ENCODE measurements at places on chromosomes 16 and 17. TPM values are rescaled to one million over a fixed set of nuclear protein-coding genes. Genes with fewer than 3 reads are reported as not detected.

The FAM171A2 gene
- total RNA-seq: 0.64 TPM

The ZACN gene
- total RNA-seq: not detected

The PLLP gene
- total RNA-seq: 16.7 TPM

The UBE2Z gene
- 68.8 TPM for total RNA-seq

- no peaks in the 10 kb centered on the region for H3K36me3 ChIP-seq
- H3K27ac ChIP-seq: no peak overlapping the region
- no peaks in the 10 kb centered on the region for H3K27me3 ChIP-seq
- no peak for DNase-seq
- H3K4me3 ChIP-seq: no peak overlapping the region
Measured at GRCh38 chr16:87074641-87075318, 242.4 kb downstream of the C16orf95 start.

- H3K4me1 ChIP-seq: peaks cover 3% of the 10 kb centered on the region
- H3K27me3 ChIP-seq: no peaks in the 10 kb centered on the region
- DNase-seq: no peak
- H3K27ac ChIP-seq: peak overlapping the region; percentile 13
- H3K36me3 ChIP-seq: no peaks in the 10 kb centered on the region
- H3K4me3 ChIP-seq: no peak overlapping the region
Measured at GRCh38 chr16:53061256-53061655, 6.5 kb downstream of the CHD9 start.

DNA sequence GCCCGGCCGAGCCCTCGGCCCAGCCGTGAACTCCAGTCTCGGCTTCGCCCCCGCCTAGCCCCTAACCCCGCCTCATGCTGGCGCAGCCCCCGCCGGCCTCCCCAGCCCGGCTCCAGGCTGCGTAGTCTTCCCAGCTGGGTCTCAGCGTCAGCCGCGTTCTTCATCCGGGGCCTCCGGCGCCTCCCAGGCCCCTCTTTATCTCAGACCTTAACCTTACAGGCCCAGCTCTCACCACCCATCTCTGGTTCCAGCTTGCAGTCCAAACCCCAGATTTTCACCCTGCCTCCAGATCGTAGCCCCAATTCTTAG is at the start of gene PROCA1:
PROCA1 (minus strand) TSS at position 166 of the 309 bp plus-strand sequence. CDS start 228 bp downstream, outside the sequence.
- H3K27ac ChIP-seq: peak within 1 kb of the TSS; percentile 94
- H3K36me3 ChIP-seq: no peaks in the 10 kb centered on the region
- peak within 1 kb of the TSS; percentile 56 for H3K4me3 ChIP-seq
- no peak for DNase-seq
- H3K4me1 ChIP-seq: no peaks in the 10 kb centered on the region
- H3K27me3 ChIP-seq: no peaks in the 10 kb centered on the region

DNA sequence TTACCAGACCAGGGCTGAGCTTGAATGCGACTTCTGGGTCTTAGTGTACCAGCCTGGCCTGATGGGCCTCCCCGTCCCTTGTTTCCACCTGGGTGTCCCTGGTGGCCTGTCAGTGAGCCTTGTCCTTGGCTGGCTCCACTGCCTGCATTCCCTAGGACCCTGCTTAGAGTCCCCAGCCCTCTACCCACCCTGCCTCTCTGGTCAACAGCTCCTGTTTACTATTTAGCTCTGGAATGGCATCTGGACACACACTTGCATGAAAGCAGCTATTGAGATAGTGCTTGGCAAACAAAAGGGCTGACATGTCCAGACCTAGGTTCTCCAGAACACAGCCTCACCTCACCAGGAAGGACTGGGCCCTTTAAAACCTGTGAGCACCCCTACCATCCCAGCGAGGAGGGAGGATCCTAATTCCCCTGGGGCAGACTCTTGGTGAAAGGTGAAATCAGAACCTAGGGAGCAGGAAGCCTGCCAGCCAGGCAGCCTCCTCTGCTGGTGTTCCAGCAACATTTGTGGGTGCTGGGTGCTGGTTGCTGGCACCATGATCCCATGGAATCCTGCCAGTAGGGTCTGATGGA is 38.8 kb downstream of the RAI1 start:
- no peak overlapping the region for H3K27ac ChIP-seq
- H3K4me1 ChIP-seq: no peaks in the 10 kb centered on the region
- no peak for DNase-seq
- H3K4me3 ChIP-seq: no peak overlapping the region
- no peaks in the 10 kb centered on the region for H3K27me3 ChIP-seq

DNA sequence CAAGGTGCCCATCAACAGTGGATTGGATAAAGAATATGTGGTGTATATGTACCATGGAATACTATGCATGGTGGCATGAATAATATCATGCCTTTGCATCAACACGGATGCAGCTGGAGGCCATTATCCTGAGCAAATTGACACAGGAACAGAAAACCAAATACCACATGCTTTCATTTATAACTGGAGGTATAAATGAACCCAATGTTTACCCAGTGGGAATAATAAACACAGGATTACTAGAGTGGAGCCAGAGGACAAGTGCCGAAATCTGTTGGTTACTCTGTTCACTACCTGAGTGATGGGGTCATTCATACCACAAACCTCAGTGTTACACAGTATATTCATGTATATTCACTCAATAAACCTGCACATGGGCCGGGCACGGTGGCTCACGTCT is 125.2 kb downstream of the CDH11 start:
- no peaks in the 10 kb centered on the region for H3K27me3 ChIP-seq
- no peak overlapping the region for H3K4me3 ChIP-seq
- no peaks in the 10 kb centered on the region for H3K4me1 ChIP-seq
- H3K36me3 ChIP-seq: no peaks in the 10 kb centered on the region
- no peak for DNase-seq

GRCh38 chr16:8848939-8849391 is 19.8 kb downstream of the CARHSP1 start:
- no peaks in the 10 kb centered on the region for H3K36me3 ChIP-seq
- no peaks in the 10 kb centered on the region for H3K4me1 ChIP-seq
- H3K4me3 ChIP-seq: no peak overlapping the region

GRCh38 chr17:3845291-3845620 is 790 bp downstream of the NCBP3 start:
- H3K4me1 ChIP-seq: no peaks in the 10 kb centered on the region
- H3K27ac ChIP-seq: peak overlapping the region; percentile 45
- no peaks in the 10 kb centered on the region for H3K36me3 ChIP-seq
- H3K27me3 ChIP-seq: no peaks in the 10 kb centered on the region

GRCh38 chr17:14903854-14904253 is 361.3 kb downstream of the PMP22 start:
- no peaks in the 10 kb centered on the region for H3K27me3 ChIP-seq
- no peak overlapping the region for H3K27ac ChIP-seq
- H3K36me3 ChIP-seq: no peaks in the 10 kb centered on the region
- no peaks in the 10 kb centered on the region for H3K4me1 ChIP-seq
- DNase-seq: no peak
- H3K4me3 ChIP-seq: no peak overlapping the region

DNA sequence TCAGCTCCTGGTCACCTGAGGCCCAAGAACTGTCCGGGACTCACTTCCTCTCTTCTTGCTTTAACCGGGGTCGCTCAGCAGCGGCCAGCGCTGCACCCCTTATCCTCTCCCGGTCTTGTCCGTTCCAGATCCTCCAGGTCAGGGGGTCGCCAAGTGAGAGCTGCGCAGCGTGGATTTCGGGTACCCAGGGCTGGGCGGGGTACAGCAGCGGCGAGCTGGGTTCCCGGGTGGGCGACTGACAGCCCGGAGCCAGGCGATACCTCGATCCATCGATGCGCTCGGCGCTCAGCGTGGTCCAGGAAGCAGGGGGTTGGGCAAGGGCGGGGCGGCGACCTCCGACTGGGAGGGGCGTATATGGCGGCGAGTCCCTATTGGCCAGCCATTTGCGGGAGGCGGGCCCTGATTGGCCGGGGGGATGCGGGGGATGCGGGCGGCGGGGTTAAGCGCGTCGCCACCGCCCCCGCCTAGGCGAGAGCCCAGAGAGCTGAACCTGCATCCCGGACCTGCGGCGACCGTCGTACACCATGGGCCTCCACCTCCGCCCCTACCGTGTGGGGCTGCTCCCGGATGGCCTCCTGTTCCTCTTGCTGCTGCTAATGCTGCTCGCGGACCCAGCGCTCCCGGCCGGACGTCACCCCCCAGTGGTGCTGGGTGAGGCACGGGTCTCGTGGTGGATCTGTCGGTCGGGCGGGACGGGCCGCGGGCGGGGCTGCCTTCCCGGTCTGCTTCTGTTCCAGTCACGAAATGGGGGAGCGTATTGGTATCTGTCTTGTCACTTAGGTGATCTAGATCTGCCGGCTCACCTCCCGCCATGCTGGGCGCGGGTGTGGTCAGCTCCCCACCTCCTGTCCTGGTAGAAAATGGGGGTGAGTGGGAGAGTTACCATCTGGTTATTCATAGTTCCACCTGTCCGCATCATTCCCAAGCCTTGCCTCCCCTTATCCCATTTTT is at the start of gene PLA2G15:
PLA2G15 (plus strand) TSS at position 471 of the 951 bp plus-strand sequence; CDS start at position 525, 54 bp downstream.
- peak within 1 kb of the TSS; percentile 99 for H3K4me3 ChIP-seq
- H3K36me3 ChIP-seq: no peaks in the 10 kb centered on the region
- peak within 1 kb of the TSS; percentile 59 for H3K27ac ChIP-seq
- H3K4me1 ChIP-seq: peaks cover 12% of the 10 kb centered on the region

DNA sequence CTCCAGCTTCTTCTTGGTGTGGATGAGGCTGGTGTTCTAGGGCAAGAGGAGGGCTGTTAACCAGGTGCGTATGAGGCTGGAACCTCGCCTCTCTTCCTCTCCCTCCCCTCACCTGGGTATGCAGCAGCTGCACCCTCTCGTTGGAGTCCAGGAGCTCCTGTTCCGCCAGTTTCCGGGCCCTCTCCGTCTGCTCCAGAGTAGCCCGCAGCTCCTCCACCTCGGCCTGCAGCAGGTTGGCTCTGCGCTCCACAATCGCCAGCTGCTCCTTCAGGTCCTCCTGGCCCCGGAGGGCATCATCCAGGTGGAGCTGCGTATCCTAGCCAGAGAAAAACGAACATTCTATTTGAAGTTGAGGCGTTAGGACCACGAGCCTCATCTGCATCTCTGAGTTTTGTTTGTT is 25.4 kb downstream of the MYH3 start:
- H3K36me3 ChIP-seq: no peaks in the 10 kb centered on the region
- no peaks in the 10 kb centered on the region for H3K4me1 ChIP-seq
- DNase-seq: no peak
- no peaks in the 10 kb centered on the region for H3K27me3 ChIP-seq
- H3K27ac ChIP-seq: no peak overlapping the region

DNA sequence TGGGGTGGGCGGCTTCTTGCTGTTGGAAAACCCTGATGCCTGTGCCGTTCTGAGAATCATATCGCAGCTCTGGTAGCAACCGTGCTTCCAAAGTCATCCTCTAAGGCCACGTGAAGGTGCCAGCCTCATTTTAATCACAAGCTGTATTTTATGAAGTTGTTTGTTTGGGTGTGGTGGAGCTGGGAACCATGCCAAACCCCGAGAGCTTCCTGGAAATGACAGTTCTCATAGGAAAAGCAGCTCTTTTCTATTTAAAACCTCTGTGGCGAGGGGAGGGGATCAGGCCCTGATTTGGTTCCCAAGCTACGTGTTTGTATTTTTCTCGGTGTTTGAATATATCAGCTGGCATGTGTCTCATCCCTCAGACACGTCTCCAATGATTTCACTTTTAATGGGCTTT is 21.7 kb downstream of the KNOP1 start:
- no peaks in the 10 kb centered on the region for H3K27me3 ChIP-seq
- peak overlapping the region; percentile 76 for H3K27ac ChIP-seq
- no peaks in the 10 kb centered on the region for H3K36me3 ChIP-seq
- H3K4me3 ChIP-seq: no peak overlapping the region
- peak; percentile 93 for DNase-seq

GRCh38 chr16:2854700-2855309 is 3.2 kb downstream of the PRSS22 start:
- peaks cover 9% of the 10 kb centered on the region for H3K27me3 ChIP-seq
- no peak overlapping the region for H3K4me3 ChIP-seq
- no peak for DNase-seq

GRCh38 chr16:1206786-1207185 is 18.3 kb downstream of the TPSG1 start:
- no peak for DNase-seq
- no peak overlapping the region for H3K4me3 ChIP-seq
- no peaks in the 10 kb centered on the region for H3K36me3 ChIP-seq
- no peaks in the 10 kb centered on the region for H3K27me3 ChIP-seq
- no peak overlapping the region for H3K27ac ChIP-seq

DNA sequence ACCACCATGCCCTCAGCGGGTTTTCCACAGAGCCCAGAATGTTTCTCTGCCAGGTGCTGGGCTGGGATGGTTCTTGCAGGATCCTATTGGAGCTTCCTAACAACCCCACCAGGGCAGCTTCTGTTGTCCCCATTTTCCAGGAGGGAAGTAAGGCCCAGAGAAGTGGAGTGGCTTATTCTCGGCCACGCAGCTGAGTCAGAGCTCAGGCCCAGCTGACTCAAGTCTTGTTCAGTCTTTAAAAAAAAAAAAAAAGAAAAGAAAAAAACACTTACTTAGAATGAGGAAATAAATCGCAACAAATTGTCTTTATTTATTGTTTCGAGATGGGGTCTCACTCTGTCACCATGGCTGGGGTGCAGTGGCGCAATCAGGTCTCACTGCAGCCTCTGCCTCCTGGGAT is 413.0 kb downstream of the CPPED1 start:
- no peaks in the 10 kb centered on the region for H3K36me3 ChIP-seq
- no peak overlapping the region for H3K27ac ChIP-seq
- DNase-seq: no peak

- H3K4me1 ChIP-seq: peaks cover 38% of the 10 kb centered on the region
- H3K4me3 ChIP-seq: no peak overlapping the region
- no peak overlapping the region for H3K27ac ChIP-seq
- no peaks in the 10 kb centered on the region for H3K36me3 ChIP-seq
- H3K27me3 ChIP-seq: no peaks in the 10 kb centered on the region
Measured at GRCh38 chr17:77395501-77396048, 254.8 kb downstream of the SEC14L1 start.

DNA sequence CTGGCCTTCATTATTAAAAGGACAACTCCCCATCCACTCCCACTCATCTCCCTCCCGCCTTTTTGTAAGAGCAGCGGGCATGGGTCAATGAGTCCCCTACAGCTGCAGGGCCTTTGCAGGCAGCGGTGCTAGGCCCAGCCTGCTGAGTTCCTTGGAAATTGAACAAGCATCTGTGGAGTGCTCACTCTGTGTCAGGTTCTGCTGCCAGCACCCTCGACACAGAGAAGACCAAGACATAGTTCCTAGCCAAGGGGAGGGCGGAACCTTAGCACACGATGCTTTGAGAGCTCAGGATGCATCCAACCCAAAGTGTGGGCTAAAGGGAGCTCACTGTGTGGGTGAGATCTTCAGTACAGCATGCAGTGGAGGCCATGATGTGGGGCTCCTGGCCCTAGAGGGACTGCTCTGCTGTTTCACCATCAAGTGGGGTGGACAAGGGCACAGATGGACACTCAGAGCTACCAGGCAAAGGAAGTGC is 27.6 kb downstream of the RMI2 start:
- H3K27me3 ChIP-seq: no peaks in the 10 kb centered on the region

DNA sequence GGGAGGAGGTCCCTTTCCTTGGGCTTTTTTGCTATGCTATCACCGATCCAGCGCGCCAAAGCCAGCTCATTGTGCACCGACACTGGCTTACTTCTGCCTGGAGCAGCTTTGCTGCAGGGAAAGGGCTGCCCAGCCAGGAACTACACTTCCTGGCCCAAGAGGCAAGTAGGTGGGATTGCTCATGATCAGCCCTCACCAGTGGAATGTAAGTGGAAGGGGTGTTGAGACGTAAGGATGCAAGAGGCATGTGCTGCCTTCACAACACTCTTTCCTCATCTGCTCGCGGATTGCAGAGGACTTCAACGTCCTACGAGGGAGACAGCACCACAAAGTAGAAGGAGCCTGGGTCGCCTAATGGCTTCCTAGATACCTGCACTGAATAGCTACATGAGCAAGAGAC is 104.3 kb upstream of the FOXF1 start:
- no peak for DNase-seq
- H3K36me3 ChIP-seq: no peaks in the 10 kb centered on the region
- no peaks in the 10 kb centered on the region for H3K4me1 ChIP-seq
- no peak overlapping the region for H3K27ac ChIP-seq
- H3K27me3 ChIP-seq: no peaks in the 10 kb centered on the region

GRCh38 chr16:66882702-66883101 is 2.4 kb downstream of the PDP2 start:
- H3K27ac ChIP-seq: no peak overlapping the region
- peaks cover 5% of the 10 kb centered on the region for H3K36me3 ChIP-seq
- DNase-seq: no peak
- H3K27me3 ChIP-seq: no peaks in the 10 kb centered on the region
